Colonic mucosa (tissue), 4 donors: ENCODE measurements at places on chromosomes 4 and X. TPM values are rescaled to one million over a fixed set of nuclear protein-coding genes. Genes with fewer than 3 reads are reported as not detected.

The XG gene
- total RNA-seq, result 0.50 TPM

- no peaks in the 10 kb centered on the region for H3K36me3 ChIP-seq
- no peak overlapping the region for H3K27ac ChIP-seq
- H3K27me3 ChIP-seq, result no peaks in the 10 kb centered on the region
Observed at GRCh38 chr4:123438031-123438430, 41.4 kb downstream of the SPRY1 start.

DNA sequence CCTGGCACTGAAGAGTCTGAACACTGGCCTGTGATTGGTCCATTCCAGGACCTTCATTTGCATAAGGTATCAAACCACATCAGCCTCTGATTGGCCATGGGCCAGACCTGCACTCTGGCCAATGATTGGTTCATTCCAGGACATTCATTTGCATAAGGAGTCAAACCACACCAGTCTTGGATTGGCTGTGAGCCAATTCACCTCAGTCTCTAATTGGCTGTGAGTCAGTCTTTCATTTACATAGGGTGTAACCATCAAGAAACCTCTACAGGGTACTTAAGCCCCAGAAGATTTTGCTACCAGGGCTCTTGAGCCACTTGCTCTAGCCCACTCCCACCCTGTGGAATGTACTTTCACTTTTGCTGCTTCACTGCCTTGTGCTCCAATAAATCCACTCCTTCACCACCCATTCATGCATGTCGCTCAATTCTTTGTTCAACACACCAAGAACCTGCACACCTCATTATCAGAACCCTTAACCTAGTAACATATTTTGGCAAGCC, 14.2 kb upstream of the HERC5 start:
- no peak overlapping the region for H3K4me3 ChIP-seq
- DNase-seq, result no peak
- no peaks in the 10 kb centered on the region for H3K27me3 ChIP-seq
- H3K27ac ChIP-seq, result no peak overlapping the region

The DCAF12L2 gene
- 0.08 TPM for total RNA-seq

DNA sequence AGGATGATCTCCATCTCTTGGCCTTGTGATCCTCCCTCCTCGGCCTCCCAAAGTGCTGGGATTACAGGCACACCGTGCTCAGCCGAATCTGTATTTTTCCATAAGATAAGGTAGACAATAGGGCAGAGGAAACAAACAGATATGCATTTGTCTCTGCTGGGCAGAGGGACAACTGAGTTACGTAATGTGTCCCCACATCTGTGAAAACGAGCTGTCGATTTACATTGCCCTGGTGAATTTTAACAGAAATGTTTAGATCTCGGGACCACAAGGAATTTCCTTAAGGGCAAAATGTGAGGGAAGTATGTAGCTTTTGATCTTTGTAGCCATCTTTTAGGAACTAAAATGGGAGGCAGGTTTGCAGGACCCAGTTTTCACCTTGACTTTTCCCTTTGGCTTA, 189.7 kb downstream of the TRIML1 start:
- H3K4me1 ChIP-seq, result no peaks in the 10 kb centered on the region
- no peak overlapping the region for H3K4me3 ChIP-seq
- no peak for DNase-seq
- H3K36me3 ChIP-seq, result no peaks in the 10 kb centered on the region
- H3K27ac ChIP-seq, result no peak overlapping the region

The MSX1 gene
- 0.25 TPM for total RNA-seq

DNA sequence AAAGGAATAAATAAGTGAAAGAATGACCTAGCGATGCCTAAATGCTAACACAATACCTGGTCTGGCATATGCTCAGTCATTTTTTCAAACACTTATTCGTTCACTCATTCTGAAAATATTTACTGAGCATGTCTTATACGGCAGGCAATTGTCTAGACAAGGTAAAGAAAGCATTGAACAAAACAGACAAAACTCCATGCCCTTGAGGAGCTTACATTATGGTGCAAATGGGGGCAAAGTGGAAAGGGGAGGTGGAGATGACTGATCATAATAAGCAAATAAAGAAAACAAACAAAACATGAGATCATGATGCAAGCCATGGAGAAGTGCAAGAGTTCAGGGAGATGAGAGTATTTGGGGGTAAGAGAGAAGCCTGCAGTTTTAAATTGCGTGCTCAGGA, 334.6 kb upstream of the PPARGC1A start:
- H3K4me3 ChIP-seq, result no peak overlapping the region
- no peaks in the 10 kb centered on the region for H3K4me1 ChIP-seq
- no peak overlapping the region for H3K27ac ChIP-seq
- no peaks in the 10 kb centered on the region for H3K36me3 ChIP-seq

- DNase-seq, result no peak
- no peak overlapping the region for H3K4me3 ChIP-seq
- H3K4me1 ChIP-seq, result no peaks in the 10 kb centered on the region
Observed at GRCh38 chr4:89397441-89397840, 89.8 kb upstream of the GPRIN3 start.

GRCh38 chrX:148865277-148866210, 365.1 kb downstream of the AFF2 start:
- no peaks in the 10 kb centered on the region for H3K36me3 ChIP-seq
- H3K4me3 ChIP-seq, result no peak overlapping the region
- peaks cover 4% of the 10 kb centered on the region for H3K27me3 ChIP-seq
- H3K27ac ChIP-seq, result no peak overlapping the region
- H3K4me1 ChIP-seq, result no peaks in the 10 kb centered on the region
- no peak for DNase-seq

GRCh38 chr4:27787195-27787594, 926.6 kb downstream of the STIM2 start:
- DNase-seq, result no peak
- H3K4me1 ChIP-seq, result no peaks in the 10 kb centered on the region
- no peaks in the 10 kb centered on the region for H3K36me3 ChIP-seq
- H3K4me3 ChIP-seq, result no peak overlapping the region
- no peak overlapping the region for H3K27ac ChIP-seq

The COL4A6 gene
- total RNA-seq, result 1.8 TPM

The TRMT44 gene
- total RNA-seq, result 10.3 TPM

DNA sequence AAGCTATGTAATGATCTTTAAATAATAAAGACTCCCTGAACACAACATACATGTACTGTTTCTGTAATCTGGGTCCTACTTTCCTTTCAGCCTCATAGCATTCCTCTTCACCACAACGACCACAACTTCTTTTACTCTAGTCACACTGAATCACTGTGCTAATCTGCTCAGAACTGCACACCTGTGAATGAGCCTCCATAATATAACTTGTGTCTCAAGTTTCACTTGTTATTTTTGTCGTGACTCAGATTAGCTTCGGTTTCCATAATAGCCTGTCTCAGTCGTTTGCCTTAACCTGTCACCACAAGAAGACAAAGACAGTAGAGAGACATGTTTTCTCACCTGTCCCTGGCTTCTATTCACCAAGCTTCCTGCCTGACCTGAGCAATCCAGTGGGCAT, 61.8 kb downstream of the MAGED1 start:
- no peak overlapping the region for H3K4me3 ChIP-seq
- no peak overlapping the region for H3K27ac ChIP-seq
- H3K27me3 ChIP-seq, result no peaks in the 10 kb centered on the region

DNA sequence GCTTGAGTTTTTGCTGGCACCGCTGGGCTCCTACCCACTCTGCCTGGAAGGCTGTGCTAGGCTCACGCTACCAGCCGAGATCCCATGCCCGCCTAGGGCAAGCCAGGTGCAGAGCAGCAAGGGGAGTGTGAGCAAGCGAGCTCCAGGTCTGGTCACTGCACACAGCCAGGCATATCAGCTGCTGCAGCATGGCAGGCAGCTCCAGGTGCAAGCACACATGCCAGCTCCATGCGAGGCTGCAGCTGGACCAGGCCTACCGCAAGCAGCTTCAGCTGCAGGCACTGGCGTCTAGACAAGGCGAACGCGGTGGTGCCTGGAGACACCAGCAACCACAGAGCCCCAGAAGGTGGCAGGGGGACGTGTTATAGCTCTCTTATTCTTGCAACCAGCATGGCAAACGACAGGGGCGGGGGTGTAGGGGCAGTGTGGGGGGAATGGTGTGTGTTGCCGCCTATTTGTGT, 614.7 kb upstream of the EPHA5 start:
- H3K4me3 ChIP-seq, result no peak overlapping the region
- H3K4me1 ChIP-seq, result no peaks in the 10 kb centered on the region
- H3K27ac ChIP-seq, result no peak overlapping the region
- H3K36me3 ChIP-seq, result no peaks in the 10 kb centered on the region

DNA sequence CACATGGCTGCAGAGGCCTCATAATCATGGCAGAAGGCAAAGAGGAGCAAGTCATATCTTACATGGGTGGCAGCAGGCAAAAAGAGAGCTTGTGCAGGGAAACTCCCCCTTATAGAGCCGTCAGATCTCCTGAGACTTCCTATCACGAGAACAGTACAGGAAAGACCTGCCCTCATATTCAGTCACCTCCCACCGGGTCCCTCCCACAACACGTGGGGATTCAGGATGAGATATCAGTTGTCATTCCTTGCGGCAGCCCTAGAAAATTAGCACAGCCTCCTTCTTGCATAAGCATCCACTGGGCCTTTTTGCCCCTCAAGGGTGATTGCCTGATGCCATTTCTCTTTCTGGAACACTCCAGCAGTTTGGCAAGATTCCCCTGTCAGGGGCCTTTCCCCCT, 61.7 kb upstream of the STX18 start:
- no peaks in the 10 kb centered on the region for H3K36me3 ChIP-seq
- no peaks in the 10 kb centered on the region for H3K27me3 ChIP-seq
- H3K27ac ChIP-seq, result no peak overlapping the region
- DNase-seq, result no peak
- H3K4me3 ChIP-seq, result no peak overlapping the region

DNA sequence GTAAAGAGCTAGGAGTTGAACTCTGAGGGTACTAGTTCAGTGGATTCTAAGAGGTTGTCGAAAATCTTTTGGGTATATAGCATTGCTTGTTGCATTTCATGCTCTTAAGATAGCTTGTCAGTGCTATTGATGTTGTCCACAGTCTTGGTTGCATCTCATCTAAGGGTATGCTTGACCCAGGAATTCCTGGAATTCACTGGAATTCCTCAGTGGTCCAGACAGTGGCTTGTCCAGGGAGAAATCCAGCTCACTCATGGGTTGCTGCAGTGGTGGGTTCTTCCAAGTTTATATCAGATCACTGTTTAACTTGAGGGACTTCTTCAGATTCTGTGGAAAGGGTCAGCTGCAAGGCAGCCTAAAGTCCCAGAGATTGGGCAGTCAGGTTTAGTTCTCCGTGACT, 29.8 kb upstream of the SMARCAD1 start:
- no peak overlapping the region for H3K4me3 ChIP-seq
- H3K27me3 ChIP-seq, result no peaks in the 10 kb centered on the region
- H3K4me1 ChIP-seq, result no peaks in the 10 kb centered on the region
- H3K27ac ChIP-seq, result no peak overlapping the region
- DNase-seq, result no peak
- H3K36me3 ChIP-seq, result no peaks in the 10 kb centered on the region

The TMEM156 gene
- 0.77 TPM for total RNA-seq

DNA sequence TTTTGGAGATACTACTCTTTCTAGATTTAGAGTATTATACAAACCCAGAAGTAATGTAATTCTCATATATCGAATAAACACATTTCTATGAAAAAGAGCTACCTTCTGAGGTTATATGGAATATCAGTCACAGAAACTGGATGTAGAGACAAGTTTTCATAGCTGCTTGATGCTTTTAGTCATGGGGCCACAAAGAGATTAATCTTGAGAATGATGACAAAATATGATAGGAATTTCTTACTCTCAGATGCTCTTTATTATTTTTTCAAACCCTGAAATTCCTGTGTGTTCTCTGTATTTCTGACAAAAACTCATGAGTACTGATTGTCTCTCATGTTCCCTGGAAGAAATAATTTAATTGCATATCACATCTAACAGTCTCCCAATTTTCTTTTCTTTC, 662.5 kb downstream of the RAPGEF2 start:
- no peaks in the 10 kb centered on the region for H3K4me1 ChIP-seq
- H3K36me3 ChIP-seq, result no peaks in the 10 kb centered on the region
- H3K27ac ChIP-seq, result no peak overlapping the region

GRCh38 chrX:118182025-118182424, 65.4 kb upstream of the KLHL13 start:
- no peaks in the 10 kb centered on the region for H3K4me1 ChIP-seq
- no peaks in the 10 kb centered on the region for H3K36me3 ChIP-seq
- no peak overlapping the region for H3K4me3 ChIP-seq
- no peaks in the 10 kb centered on the region for H3K27me3 ChIP-seq
- DNase-seq, result no peak

DNA sequence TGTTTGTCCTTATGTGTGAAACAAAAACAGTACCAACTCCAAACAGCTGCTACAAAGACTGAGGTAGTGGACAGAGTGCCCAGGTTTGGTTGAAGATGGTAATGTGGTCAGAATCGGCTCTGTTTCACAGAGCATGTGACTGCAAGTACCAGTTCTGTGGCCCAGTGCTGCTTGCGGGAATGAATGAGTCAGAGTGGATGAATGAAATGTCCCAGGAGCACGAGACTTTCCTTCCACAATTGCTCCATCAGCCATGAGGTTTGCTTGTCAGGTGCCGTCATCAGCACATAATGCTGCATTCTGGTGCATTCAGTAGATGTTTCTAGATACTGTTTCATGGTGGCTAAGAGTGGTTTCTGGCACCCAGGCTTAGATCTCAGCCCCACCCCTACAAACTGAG, 84.2 kb downstream of the GPR143 start:
- no peaks in the 10 kb centered on the region for H3K4me1 ChIP-seq
- no peak overlapping the region for H3K27ac ChIP-seq
- H3K36me3 ChIP-seq, result no peaks in the 10 kb centered on the region
- H3K4me3 ChIP-seq, result no peak overlapping the region
- H3K27me3 ChIP-seq, result no peaks in the 10 kb centered on the region

The JCHAIN gene
- total RNA-seq, result 392 TPM

DNA sequence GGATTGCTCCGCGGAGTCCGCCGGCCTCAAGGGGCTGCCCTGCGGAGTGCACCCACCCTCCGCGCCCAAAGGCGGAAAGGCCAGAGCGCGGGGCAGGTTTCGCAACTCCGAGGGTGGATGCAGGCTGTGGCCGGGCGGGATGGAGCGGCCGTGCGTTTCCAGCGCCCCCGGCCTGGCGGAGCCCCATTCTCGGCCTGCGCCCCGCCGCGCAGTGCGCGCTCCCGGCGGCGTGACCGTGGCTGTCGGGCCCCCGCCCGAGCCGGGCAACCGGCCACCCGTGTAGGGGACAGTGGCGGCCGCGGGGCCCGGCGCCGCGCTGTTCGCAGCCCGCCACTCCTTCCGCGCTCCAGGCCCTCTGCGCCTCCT, 331 bp downstream of the SETD7 start:
- peak overlapping the region; percentile 77 for H3K4me3 ChIP-seq
- no peaks in the 10 kb centered on the region for H3K4me1 ChIP-seq
- H3K36me3 ChIP-seq, result no peaks in the 10 kb centered on the region
- peak; percentile 56 for DNase-seq

GRCh38 chr4:175562542-175562941, 249.5 kb downstream of the GPM6A start:
- H3K27ac ChIP-seq, result no peak overlapping the region
- no peak overlapping the region for H3K4me3 ChIP-seq
- no peaks in the 10 kb centered on the region for H3K4me1 ChIP-seq
- DNase-seq, result no peak
- no peaks in the 10 kb centered on the region for H3K27me3 ChIP-seq
- H3K36me3 ChIP-seq, result no peaks in the 10 kb centered on the region

DNA sequence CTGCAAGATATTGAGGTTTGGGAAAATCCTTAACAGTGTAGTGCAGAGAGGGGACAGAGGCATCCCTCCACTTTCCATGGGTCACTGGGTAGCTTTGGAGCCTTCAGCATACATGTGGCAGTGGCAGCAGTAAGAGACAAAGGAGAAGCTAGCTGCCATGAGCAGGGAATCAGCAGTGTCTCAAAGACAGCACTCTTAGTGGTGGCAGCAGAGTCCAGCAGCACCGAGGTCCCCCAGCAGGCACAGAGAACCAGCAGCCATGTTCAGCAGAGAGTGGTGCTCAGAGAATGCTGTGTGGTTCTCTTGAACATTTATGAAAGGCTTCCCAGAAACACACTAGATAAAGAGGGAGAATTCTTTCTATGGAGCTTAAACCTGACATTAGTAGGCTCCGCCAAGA, 308.5 kb downstream of the CENPC start:
- no peak for DNase-seq
- no peak overlapping the region for H3K4me3 ChIP-seq
- no peaks in the 10 kb centered on the region for H3K36me3 ChIP-seq
- H3K27ac ChIP-seq, result no peak overlapping the region

The MAGEA2 gene
- not detected for total RNA-seq
